MG63 (cell line): ENCODE measurements at places on chromosomes 6 and 20. TPM values are rescaled to one million over a fixed set of nuclear protein-coding genes. Genes with fewer than 3 reads are reported as not detected.

GRCh38 chr6:34338811-34339210 is 53.7 kb downstream of the NUDT3 start:
- DNase-seq = no peak

- no peak for DNase-seq
Observed at GRCh38 chr6:42745083-42745639, 742 bp downstream of the TBCC start.

Gene THBD
- 0.72 and 1.4 TPM in 2 replicates for total RNA-seq

DNA sequence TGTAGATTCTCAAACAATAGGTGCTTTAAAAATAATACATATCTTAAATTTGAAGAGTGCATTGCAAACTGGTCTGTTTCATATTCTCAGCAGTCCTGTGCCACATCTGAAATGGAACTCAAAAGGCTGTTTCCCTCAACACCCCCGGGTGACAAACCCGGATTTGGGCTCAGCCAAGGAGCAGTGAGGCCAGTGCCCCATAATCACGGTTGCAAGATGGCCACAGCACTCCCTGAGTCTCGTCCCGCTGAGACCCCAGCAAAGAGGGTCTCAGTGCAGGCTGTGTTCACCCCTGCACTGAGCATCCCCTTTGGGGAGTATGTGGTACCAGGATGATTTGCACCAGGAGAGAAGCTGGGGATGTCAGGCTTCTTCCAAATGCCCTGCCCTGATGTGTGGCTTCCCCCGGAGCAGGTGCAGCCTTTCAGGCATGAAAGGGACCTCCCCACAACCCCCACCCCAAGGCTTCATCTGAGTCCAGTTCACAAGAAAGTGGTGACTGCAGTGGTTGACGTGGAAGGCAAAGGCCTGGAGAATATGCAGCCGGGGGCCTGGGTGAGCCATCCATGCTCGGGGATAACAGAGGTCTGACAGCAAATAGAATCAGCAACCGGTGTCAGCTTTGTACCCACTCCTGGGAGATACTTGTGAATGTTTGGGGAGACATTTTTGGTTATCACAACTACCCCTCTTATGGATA is 202.9 kb downstream of the SYNDIG1 start:
- no peak for DNase-seq

Gene NKX2-4
- not detected in 2 replicates for total RNA-seq

GRCh38 chr20:61956396-61957342 is 109.0 kb downstream of the TAF4 start:
- DNase-seq = no peak

Gene NNAT
- total RNA-seq = not detected in 2 replicates

DNA sequence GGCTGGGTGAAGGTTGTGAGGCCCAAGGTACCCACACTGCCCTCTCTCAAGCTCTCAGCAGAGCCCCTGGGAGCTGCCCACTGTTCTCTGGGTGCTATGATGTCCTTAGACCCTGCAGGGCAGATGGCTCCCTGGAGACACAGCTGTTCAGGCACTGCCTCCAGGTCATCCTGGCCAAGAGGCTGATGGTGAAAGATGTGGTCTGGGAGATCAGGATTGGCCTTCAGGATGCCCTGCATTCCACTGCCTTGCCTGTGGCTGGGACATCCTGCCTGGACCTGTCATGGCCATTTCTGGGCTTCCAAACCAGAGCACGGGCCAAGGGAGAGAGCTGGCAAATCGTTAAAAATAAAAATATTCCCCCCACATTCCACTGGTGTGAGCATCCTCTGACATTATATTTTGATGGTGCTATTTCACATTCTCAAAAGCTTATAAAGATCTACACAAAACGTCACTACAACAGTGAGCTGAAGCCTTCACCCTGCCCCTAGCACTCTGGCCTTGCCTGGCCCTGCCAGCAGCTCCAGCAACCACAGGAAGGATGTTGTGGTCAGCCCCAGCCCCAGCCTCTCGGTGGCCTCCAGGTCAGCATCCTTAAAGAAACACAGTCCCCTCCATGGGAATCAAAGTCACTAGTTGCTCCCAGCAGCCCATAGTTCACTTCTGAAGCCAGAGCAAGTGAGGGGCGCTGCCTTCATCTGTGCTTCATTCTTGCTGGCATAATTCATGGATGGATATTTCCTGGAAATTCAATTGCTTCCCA is 13.5 kb upstream of the KCNK16 start:
- DNase-seq = peak; percentile 9

- DNase-seq = peak; percentile 94
Observed at GRCh38 chr6:27814665-27815424, 97.4 kb downstream of the OR2B2 start.

DNA sequence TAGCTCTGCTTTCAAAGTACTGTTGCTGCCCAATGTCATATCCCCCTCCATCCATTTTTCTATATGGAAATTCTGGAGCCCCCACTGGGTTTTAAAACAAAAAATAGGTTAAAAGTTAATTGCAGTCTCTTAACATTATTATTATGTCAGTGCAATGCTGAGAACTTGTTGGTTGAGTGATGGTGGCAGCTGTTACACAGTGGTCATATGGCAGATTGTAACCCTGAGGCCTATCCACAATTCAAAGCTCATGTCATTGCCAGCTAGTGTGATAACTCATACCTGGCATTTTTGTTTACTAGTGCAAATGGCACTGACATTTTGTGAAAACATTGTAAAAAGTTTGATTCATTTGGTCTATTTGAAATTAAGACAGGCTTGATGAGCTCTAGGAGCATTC is 305.7 kb upstream of the FLRT3 start:
- DNase-seq = no peak

DNA sequence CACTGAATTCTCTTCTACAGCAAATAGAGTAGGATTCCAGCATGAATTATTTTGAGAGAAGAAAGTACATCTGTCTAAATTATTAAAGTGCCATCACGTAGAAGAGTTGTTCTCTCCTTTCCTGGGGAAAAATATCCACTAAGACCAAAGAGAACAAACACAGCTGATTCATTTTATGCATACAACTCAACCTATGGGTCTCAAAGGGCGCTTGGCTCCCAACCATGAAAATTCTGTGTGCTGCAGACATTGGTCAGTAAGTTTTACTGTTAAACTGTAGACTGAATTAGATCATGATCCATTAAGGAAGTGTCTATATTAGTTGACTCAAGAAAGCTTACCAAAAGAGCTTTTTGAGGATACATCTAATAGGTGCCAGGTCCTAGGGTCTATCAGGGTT is 83.5 kb downstream of the FRK start:
- no peak for DNase-seq

- DNase-seq = no peak
Observed at GRCh38 chr20:19987046-19987445, 30.1 kb upstream of the NAA20 start.

DNA sequence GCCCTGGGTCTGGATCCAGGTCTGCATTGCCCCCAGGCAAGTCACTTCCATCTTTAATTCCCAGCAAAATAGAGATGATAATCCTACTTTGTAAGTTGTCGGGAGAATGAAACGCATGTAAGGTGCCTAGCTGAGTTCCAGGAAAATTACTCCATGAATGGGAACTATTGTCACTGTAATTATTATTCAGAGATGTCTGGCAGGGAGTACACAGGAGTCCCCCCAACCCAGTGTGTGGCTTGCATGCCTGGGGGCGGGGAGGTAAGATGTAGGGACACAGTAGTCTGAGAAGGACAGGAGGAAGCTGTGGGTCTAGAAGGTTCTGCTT is 85.4 kb downstream of the CD40 start:
- DNase-seq = no peak

Gene TNFAIP3
- 0.79 and 2.4 TPM in 2 replicates for total RNA-seq

DNA sequence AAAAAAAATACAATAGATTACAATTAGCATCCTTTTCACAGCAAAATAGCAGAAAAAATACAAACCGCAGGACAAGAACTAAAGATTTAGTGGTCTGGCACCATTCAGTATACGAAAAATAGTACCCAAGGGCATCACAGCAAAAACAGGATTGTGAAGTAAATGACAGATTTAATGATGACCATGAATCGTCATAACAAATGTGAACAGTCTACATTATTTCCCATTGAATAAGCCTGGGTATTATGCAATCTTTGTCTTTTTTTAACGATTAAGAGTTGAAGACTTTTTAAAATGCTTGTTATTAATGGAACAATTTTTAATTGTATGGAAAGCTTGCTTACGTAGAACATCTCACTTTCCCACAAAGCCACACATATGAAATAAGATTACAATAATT is 432.8 kb downstream of the PKHD1 start:
- no peak for DNase-seq

DNA sequence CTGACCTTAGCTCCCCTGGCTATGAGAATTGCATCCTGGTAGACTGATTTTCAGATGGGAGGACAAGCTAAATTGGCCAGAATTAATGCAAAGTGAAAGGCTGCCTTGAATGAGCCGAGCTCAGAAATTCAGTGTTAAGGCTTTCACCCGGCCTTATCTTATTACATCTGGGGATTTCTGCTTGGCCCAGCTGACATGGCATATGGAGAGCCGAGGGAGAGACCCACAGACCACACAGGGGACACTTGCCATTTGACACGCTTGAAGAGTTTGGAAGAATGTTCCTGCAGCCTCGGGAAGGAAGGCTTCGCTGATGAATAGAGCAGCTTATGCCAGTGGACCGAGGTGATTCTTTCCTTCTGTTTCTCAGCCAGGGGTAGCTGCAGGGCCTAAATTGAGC is 9.0 kb downstream of the MOCS3 start:
- no peak for DNase-seq

GRCh38 chr6:181049-181654 is 111.1 kb upstream of the DUSP22 start:
- DNase-seq = no peak

- no peak for DNase-seq
Observed at GRCh38 chr20:3367089-3367488, 40.4 kb downstream of the DNAAF9 start.

DNA sequence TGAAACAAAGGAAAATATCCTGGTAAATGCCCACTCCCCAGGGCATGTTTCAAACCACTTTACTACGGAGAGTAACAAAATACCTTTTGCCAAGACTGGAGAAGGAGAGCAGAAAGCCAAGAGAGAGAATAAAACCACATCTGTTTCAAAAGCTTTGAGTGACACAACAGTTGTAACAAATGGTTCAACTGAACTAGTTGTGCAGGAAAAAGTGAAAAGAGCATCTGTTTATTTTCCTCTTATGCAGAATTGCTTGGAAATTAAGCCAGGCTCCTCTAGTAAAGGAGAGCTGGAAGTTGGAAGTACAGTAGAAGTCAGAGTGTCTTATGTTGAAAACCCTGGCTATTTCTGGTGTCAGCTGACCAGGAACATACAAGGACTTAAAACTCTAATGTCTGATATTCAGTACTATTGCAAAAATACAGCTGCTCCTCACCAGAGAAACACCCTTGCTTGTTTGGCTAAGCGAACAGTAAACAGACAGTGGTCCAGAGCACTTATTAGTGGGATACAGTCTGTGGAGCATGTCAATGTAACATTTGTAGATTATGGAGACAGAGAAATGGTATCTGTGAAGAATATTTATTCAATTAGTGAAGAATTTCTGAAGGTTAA is 2.6 kb downstream of the TDRD6 start:
- DNase-seq = no peak

- no peak for DNase-seq
Observed at GRCh38 chr6:123629258-123629941, 7.3 kb downstream of the TRDN start.

DNA sequence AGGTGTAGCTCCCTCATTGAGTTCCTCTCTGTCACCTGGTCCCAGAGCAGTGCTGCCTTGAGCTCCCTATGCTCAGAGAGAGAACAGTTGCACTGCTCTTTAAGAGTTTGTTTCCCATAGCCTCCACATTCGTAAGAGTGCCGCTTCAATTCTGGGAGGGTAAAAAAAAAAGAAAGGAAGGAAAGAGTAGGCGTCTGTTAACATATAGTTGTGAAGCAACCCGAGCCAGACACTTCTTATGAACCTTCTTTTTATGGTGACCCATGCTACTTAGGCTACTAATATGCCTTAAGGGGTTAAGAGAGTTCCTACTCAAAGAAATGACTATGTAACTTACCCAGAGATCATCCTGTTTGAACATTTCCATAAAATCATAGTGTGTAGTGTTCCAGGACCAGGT is 4.3 kb upstream of the ARG1 start:
- DNase-seq = no peak

DNA sequence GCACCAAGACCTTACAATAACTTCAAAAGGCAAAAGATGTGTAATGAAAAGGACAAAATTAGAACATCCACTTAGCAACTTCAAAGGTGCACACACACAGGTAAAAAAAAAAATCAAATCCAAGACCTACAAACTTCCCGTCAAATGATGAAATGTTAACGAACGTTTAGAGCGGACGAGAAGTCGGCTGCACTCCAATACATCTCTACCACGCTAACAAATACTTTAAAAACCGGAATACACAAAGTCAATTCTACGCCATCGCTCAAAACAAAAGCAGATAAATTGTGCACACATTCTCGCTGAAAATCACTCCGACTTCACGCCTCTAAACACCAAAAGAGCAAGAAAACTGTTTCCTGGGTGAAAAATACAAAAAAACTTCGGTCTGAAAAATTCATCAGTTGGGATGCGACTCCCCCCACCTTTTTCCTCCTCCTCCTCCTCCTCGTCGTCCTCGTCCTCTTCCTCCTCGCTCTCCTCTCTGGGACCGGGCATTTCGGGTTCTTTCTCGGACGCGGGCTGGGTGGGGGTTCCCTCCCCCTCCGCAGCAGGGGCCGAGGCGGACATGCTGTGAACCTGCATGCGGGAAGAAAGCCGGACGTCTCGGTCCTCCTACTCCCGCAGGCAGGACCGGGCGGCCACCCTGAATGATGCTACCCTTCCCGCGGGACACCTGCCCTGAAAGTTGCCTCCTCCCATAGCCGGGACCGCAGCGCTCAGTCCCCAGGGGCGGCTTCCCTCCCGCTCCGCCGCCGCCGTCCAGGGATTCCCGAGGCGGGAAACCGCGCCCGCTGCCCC is 712 bp downstream of the DEK start:
- DNase-seq = peak; percentile 40

GRCh38 chr6:31122791-31123706 is 2.8 kb upstream of the CDSN start:
- DNase-seq = peak; percentile 89

DNA sequence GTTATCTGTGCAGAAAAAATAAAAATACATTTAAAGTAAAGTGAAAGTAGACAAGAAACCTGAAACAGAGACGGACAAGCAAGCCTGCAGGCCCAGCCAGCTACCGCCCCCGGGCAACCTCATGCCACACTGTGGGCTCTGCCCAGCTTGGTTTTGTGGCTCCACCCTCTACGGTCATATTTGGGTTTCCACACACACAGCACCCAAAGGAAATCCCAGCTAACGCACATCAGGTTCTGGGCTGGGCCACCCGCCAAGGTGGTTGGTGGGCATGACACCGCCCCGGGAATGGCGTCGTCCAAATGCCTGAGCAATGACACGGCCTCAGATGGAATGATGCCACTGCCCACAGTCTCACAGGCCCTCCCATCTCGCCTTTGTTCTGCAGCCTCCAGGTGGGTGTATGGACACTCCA is 22.9 kb downstream of the FAM110A start:
- peak; percentile 94 for DNase-seq

- no peak for DNase-seq
Observed at GRCh38 chr6:150830439-150831165, 34.9 kb upstream of the MTHFD1L start.

GRCh38 chr6:26502165-26502564 is 2.1 kb downstream of the BTN1A1 start:
- DNase-seq = no peak
